ENCODE measurements at places on chromosomes 4 and X. TPM values are rescaled to one million over a fixed set of nuclear protein-coding genes. Genes with fewer than 3 reads are reported as not detected.

Gene PLAC8
- 4.9 TPM for total RNA-seq

Gene TMEM255A
- 2.1 TPM for total RNA-seq

Gene GPR143
- 3.7 TPM for total RNA-seq

Gene MAGEB5
- not detected for total RNA-seq

Gene CLGN
- 1.1 TPM for total RNA-seq

Gene CDKL5
- 42.3 TPM for total RNA-seq

Gene MAGEA2
- total RNA-seq: not detected

Gene ARSD
- total RNA-seq: 110 TPM

Gene RBMXL3
- total RNA-seq: not detected

Gene SSX4
- not detected for total RNA-seq

Gene RTL3
- not detected for total RNA-seq

Gene GAB3
- total RNA-seq: 4.2 TPM

DNA sequence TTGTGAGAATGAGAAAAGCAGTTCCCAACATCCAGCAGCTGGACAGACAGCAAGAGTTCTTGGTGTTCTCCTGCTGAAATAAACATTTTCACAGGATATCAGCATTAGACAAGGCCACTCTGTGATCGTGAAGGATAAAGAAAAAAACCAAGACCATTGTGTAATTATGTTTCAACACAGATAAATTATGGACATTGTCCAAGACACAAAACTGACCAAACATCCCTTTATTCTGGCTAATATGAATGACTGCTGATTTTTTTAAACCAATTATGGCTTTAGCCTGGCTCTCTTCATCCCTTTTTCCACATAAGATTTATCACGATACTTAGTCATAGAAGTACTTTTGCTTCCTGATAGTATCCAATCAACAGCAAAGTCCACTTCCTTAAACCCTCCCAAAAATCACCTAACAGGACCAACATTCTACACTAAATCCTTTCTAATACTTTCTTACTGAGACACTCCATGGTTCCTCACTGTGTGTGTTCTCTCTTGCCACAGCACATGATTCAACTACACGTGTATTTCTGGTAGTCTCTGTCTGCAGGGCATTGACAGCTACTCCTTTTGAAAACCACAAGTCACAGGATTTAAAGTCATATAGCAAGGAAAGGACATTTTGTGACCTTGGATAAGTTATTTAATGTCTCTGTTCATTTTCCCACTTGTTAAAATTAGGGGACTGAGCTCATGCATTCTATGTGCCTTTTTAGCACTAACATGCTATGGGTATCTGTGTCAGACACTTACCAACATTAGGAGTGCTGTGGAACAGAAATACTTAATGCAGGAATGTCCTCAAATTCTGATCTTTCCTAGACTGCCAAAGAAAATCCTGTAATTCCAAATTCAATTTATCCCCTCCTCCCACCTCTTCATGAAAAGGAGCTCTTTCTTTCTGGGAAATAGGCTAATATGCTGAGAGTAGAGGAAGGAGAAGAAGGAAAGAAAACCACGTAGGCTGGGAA lies 137.2 kb upstream of the PGRMC2 start:
- DNase-seq: no peak

GRCh38 chr4:48307528-48307927 lies 33.8 kb upstream of the SLAIN2 start:
- DNase-seq: no peak

- no peak for DNase-seq
Observed at GRCh38 chrX:18596096-18596495, 75.8 kb downstream of the RS1 start.

GRCh38 chr4:135838889-135839288 lies 1637.3 kb upstream of the PABPC4L start:
- no peak for DNase-seq

DNA sequence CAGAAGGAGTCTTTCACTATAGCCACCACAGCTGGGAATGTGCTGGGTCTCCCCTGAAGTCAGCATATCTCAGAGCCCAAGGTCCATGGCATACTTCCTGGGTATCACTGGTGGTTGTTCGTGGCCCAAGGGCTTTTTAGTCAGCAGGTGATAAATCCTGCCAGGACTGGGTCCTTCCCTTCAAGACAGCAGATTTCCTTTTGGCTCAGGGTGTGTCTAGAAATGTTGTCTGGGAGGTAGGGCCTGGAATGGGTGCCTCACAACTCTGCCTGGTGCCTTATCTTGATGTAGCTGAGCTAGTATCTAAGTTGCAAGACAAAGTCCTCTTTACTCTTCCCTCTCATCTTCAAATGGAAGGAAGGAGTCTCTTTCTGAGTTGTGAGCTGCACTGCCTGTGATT lies 102.4 kb upstream of the TMLHE start:
- DNase-seq: no peak

GRCh38 chr4:38920186-38920585 lies 52.6 kb downstream of the FAM114A1 start:
- DNase-seq: no peak

- no peak for DNase-seq
Observed at GRCh38 chr4:181971973-181972372, 271.2 kb upstream of the TENM3 start.

DNA sequence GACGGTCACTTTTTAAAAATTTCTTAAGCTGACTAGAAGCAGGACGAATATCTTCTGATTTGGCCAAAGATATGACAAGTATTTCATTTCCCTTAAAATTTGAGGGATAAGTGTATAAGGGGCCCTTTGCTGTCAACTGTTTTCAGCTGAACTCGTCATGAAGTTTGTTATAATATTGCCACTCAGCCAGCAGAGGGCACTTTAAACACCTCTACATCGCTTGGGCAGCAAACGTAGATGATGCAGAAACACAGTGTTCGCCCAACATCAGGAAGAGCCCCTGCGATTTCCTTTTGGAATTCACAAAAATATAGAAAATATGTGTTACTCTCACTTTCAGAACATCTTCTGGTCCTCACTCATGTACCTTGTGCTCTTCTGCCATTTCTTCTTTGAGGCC lies 435.7 kb upstream of the FMR1 start:
- no peak for DNase-seq

All from ureter (tissue), 1 donor.